Thymus (tissue), 14 donors: ENCODE measurements at places on chromosomes 13 and 19.

- no peak for DNase-seq
Observed at GRCh38 chr19:1782521-1782920, 29.2 kb downstream of the ONECUT3 start.

GRCh38 chr19:46081928-46082727 lies 41.3 kb upstream of the IGFL4 start:
- no peak for DNase-seq

- DNase-seq: no peak
Observed at GRCh38 chr13:46948338-46948737, 51.5 kb upstream of the HTR2A start.

DNA sequence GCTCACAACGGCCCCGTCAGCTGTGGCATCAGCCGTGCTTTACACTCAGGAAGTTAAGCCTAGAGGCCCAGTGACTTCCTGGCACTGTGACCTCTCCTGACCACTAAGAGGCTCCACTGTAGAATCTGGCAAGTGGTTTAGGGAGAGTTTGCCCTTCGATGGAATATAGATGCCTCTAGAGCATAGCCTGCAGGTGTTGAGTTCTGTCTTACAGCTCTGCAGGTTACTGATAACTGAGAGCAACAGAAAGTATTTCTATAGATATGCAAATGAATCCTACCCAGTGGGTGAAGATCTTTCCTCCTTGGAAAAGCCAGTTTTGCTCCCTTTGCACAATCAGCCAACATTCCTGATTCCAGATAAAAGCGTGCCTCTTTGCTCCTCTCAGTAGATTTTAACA lies 35.8 kb downstream of the ATP12A start:
- DNase-seq: no peak

DNA sequence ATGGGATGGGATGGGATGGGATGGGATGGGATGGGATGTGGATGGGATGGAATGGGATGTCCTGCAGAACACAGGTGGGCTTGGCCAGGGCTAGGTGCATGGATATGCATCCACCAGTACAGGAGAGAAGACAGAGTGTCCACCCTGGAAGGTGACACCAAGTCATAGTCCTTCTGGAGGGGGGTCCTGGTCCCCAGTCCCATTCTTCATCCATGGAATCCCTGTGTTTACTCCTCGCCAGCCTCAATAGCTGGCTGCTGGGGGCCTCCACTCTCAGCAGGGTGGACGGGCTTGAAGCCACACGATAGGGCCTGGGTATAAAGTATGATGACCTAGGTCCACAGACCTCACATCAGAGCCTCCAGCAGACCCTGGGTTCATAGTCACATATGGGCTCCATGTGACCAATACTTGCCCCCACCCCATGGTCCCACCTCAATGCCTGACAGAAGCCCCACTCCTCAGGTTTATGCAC lies 40.1 kb downstream of the RFX2 start:
- no peak for DNase-seq

DNA sequence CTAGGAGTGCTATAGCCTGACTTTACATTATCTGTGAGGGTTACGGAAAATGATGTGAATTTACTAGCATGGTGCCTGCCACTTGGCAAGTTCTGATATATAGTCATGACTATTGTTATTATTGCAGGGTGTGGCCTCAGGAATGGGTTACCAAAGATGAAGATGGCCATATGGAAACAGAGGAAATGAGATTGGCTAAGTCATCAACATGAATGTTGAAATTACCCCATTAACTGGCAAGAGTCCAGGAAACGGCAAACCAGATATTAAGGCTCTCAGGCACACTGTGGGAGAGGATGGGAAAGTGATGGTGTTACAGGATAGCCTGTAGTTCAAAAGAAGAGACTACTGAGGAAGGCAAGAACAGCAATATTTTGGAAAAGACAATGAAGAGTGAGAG lies 183.3 kb downstream of the KCNRG start:
- DNase-seq: no peak

DNA sequence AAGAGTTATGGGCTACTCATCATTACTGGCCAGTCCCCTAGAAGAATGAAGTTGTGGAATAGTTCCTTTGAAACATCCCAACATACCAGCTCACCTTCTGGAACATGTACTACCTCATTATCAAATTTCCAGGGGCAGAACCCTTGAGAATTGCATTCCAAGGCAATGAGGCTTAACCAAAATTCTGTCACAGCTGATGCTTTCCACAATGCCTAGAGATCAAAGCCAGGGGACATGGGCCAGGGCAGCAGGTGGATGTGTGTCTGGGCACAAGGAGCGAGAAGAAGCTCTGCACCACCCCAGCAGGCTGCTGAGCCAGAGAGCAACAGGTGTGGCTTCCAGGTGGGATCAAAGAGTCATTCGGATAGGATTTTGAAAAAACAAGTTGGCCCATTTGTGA lies 362.1 kb downstream of the EFNB2 start:
- no peak for DNase-seq

GRCh38 chr13:27973961-27974662 lies 5.0 kb upstream of the CDX2 start:
- no peak for DNase-seq

- DNase-seq: no peak
Observed at GRCh38 chr13:72864142-72865011, 82.4 kb downstream of the PIBF1 start.

DNA sequence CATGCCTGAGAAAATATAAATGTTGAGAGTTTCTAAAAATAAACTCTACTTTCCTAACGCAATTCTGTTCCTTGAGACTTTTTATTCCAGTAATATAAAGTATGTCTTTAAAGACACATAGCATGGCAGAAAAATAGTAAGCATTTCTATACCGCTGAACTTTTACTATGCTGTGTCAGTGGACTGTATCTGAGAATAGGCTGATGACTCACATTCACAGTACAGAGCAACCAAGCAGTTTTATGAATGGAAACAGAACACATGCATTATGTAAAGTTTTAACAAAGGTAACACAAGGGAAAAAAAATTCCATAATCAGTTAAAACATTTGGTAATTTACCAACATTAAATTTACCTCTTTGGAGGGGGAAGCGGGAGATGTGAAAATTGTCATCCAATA lies 38.4 kb downstream of the ZDHHC20 start:
- DNase-seq: no peak

GRCh38 chr13:109790086-109790485 lies 3.7 kb upstream of the IRS2 start:
- DNase-seq: no peak

DNA sequence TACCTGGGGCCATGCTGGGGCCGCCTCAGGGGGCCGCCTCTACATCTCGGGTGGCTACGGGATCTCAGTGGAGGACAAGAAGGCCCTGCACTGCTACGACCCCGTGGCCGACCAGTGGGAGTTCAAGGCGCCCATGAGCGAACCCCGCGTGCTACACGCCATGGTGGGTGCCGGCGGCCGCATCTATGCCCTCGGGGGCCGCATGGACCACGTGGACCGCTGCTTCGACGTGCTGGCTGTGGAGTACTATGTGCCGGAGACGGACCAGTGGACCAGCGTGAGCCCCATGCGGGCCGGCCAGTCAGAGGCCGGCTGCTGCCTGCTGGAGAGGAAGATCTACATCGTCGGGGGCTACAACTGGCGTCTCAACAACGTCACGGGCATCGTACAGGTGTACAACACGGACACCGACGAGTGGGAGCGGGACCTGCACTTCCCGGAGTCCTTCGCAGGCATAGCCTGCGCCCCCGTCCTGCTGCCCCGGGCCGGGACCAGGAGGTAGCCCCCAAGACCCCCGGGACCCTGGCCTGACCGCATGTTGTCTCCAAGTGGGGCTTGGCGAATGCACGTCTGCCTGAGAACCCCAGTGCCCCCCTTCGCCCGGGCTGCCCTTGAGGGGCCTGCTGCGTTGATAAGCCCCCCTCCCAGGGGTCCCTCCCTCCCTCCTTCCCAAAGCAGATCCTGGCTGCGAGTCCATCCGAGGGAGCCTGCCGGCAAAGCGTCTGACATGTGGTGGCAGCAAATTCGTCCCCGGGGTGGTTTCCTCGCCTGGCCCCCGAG lies 14.5 kb upstream of the CRTC1 start:
- no peak for DNase-seq

- DNase-seq: no peak
Observed at GRCh38 chr13:94753327-94753726, 41.0 kb upstream of the SOX21 start.

GRCh38 chr19:39252458-39252857 lies 3.8 kb upstream of the IFNL4 start:
- DNase-seq: no peak

DNA sequence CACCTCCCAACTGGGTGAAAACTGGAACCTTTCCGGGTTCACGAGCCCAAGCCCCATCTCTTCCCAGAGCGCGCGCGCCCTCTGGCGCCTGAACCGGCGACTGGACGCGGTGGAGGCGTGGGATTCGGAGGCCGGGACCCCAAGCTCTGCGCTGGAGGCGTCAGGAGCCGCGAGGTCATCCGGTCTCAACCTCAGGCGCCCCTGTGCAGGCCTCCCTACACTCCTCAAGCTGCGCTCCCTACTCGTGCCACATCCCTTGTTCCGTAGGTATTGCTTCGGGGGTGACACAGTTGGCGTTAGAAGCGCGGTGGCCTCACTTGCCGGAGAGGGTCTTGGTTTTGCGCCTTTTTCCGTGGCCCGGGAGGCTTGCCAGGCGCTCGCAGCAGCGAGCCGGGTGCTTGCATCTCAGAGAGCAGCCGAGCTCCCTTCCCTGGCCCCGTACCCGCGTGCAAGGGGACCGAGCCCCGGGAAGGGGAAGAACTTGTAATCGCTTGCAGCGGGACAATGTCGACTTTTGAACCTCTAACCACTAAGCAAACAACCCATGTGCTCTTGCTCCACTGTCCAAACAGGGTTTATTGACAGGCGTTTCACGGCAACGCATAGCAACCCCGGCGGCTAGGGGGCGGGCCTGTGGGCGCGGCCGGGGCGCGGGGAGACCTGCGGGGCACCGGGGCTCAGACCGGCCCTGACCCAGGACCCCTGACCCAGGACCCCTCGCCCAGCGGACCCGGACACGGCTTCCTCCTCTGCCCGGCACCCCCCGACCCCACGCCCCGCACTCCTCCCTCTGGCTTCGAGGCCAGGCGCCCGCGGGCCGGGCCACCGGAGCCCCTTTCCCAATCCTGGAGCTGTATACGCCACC lies 8.5 kb downstream of the CDX2 start:
- no peak for DNase-seq

DNA sequence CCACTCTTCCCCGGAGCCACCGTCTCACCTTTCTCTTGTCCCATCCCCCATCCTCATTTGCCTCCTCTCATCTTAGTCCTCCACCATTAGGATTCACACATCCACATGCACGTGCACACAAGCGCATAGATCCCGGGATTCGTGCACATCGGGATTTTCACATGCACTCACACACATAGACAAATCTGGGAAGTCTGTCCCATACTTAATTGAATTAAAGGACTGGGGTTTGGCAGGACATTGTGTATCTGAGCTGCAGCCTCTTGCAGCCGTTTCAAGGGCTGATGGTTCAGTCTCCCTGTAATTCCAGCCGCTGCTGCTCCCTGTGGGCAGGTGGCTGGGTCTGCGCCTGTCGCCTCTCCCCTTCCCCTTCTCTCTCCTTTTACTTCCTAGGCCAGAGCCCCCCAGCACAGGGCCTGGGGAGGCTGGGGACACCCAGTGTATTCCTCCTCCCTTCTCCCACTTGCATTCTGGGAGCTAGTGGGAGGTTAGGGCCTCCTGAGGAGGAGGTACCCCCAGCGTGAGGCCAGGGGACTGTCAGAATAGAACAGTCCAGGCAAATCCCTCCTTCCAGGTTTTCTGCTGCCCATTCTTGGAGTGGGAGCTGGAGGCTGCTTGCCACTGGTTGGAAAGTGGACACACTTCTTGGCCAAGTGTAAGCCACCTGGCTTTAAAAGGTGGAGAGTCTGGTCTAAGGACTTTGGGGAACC lies 43.6 kb downstream of the LYL1 start:
- DNase-seq: no peak

- no peak for DNase-seq
Observed at GRCh38 chr13:67771106-67771505, 541.0 kb upstream of the PCDH9 start.

DNA sequence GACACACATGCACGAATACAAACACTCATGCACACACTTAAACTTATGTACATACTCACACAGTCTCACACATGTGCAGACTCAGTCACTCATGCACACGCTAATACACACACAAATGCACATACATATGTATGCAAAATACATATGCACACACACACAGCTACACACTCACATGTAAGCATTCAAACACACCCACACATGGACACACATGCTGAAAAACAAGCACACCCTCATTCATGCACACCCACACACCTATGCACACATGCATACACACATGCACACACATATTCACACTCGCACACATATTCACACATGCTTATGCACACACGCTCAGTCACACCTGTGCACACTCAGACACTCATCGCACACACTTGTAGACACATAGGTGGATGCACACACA lies 9.3 kb downstream of the MUC16 start:
- DNase-seq: no peak

DNA sequence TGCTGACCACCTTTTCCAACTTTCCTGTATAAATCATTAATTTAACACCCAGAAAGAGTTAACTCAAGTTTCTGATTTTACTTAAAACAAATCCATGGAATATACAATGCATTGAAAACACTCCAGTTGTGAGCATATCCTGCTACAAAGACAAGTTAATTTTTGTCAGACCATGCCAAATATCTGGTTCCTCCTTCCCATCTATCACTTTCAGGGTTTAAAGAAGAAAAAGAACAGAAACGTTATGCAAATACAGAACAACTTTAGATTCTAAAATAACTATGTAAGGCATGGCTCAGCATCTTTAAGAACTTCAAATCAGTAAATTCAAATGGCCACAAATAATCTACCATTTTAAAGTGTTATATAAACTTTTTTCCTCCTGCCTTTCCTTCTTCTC lies 14.9 kb downstream of the MRPS31 start:
- no peak for DNase-seq

DNA sequence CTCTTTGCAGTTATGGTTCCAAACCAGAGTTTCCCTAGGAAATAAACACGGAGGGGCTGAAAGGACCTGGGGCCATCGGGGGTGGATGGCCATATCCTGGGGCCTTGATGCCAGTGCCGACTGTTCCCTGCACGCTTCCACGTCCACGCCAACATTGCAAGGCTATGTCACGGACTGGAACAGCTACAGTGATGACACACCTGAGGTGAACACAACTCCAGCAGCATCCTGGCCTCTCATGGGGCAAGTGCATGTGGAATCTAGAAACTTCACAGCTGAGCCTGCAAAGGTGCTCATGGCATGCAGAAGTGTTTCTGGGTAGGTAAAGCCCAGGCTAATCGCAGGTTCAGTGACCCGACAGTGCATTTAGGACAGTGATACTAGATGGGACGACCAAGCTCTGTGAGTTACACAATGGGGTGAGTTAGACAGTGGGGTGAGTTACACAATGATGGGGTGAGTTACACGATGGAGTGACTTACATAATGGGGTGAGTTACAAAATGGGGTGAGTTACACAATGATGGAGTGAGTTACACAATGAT lies 52.0 kb upstream of the GAS6 start:
- no peak for DNase-seq

GRCh38 chr13:79241697-79242096 lies 164.4 kb downstream of the RBM26 start:
- no peak for DNase-seq

GRCh38 chr13:27474751-27475268 lies 24.4 kb upstream of the MTIF3 start:
- DNase-seq: no peak
